Mesenchymal stem cell (in vitro differentiated cells and primary cell): ENCODE measurements at places on chromosomes 7 and 10.

- H3K36me3 ChIP-seq, result no peaks in the 10 kb centered on the region
- peaks cover 16% of the 10 kb centered on the region for H3K4me1 ChIP-seq
- H3K4me3 ChIP-seq, result no peak overlapping the region
- H3K27ac ChIP-seq, result no peak overlapping the region
- no peaks in the 10 kb centered on the region for H3K27me3 ChIP-seq
- no peak for DNase-seq
These were observed 47.2 kb upstream of the KLF6 start for GRCh38 chr10:3832022-3832786.

GRCh38 chr7:77913977-77914607, 115.5 kb downstream of the PHTF2 start:
- peak; percentile 34 for DNase-seq
- H3K27me3 ChIP-seq, result no peaks in the 10 kb centered on the region
- H3K27ac ChIP-seq, result no peak overlapping the region
- no peak overlapping the region for H3K4me3 ChIP-seq
- H3K4me1 ChIP-seq, result no peaks in the 10 kb centered on the region

- no peaks in the 10 kb centered on the region for H3K27me3 ChIP-seq
- H3K36me3 ChIP-seq, result peaks cover 73% of the 10 kb centered on the region
- peak overlapping the region; percentile 28 for H3K27ac ChIP-seq
These were observed 117.2 kb downstream of the UBE2H start for GRCh38 chr7:129835569-129835968.

GRCh38 chr7:41889040-41889439, 186.2 kb upstream of the INHBA start:
- no peak overlapping the region for H3K4me3 ChIP-seq
- no peaks in the 10 kb centered on the region for H3K36me3 ChIP-seq
- H3K27me3 ChIP-seq, result no peaks in the 10 kb centered on the region
- no peak for DNase-seq

- H3K36me3 ChIP-seq, result no peaks in the 10 kb centered on the region
- no peaks in the 10 kb centered on the region for H3K4me1 ChIP-seq
- no peak overlapping the region for H3K4me3 ChIP-seq
- DNase-seq, result peak; percentile 70
- H3K27ac ChIP-seq, result no peak overlapping the region
These were observed 101.9 kb downstream of the HIBADH start for GRCh38 chr7:27560706-27561235.

DNA sequence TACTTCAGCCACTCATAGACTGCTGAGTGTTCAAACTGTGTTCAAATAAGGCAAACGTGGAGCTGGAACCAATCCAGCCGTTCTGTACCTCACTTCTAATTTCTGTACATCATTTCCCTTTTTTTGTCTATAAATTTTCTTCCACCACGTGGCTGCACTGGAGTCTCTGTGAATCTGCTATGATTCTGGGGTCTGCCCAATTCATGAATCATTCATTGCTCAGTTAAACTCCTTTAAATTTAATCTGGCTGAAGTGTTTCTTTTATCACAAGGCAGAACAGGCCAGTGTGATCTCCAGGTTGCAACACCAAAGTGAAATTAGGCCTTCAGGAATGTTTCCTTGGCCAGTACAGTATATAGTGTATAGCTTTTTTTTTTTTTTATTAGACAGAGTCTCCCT, 53.5 kb downstream of the DNAJC12 start:
- H3K4me3 ChIP-seq, result no peak overlapping the region
- H3K27ac ChIP-seq, result no peak overlapping the region
- H3K4me1 ChIP-seq, result peaks cover 3% of the 10 kb centered on the region
- no peak for DNase-seq
- H3K36me3 ChIP-seq, result no peaks in the 10 kb centered on the region
- H3K27me3 ChIP-seq, result peaks cover 10% of the 10 kb centered on the region

DNA sequence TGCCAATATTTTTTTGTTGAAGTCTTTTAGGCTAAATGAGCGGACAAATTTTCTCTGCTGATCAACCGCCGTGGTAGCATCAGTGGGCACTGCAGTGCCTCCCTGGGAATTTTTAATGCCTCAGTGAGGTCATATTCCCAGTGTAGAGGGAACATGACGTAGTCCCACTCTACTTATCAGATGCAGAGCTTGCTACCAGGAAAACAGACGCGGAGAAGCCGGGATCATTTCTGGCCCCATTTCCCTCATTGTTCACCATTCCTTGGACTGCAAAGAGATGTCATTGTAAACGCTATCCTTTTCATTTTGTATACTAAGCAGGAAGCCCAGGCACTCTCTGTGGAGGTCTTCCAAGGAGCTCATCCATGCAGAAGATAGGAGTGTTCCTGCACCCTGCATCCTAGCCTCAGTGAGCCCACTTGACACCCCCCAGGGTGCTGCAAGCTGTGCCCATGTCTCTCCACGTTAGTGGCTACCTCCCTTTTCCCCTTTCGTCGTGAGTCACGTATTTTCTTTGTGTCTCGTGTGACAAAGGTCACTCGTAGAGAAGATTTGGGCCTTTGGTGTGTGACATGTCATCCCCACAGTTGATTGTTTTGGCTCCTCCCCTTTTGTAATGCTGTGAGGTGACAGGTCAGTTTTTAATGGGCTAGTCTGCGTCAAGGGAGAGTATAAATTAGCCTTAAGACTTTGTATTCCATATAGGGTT, 145.5 kb downstream of the TCF7L2 start:
- peaks cover 33% of the 10 kb centered on the region for H3K36me3 ChIP-seq
- no peak overlapping the region for H3K4me3 ChIP-seq
- H3K27me3 ChIP-seq, result no peaks in the 10 kb centered on the region
- peaks cover 38% of the 10 kb centered on the region for H3K4me1 ChIP-seq
- no peak overlapping the region for H3K27ac ChIP-seq

GRCh38 chr7:70384024-70384423, 747.9 kb upstream of the GALNT17 start:
- no peaks in the 10 kb centered on the region for H3K36me3 ChIP-seq
- H3K27ac ChIP-seq, result no peak overlapping the region
- no peak overlapping the region for H3K4me3 ChIP-seq
- no peak for DNase-seq

GRCh38 chr7:70940597-70940996, 191.3 kb upstream of the GALNT17 start:
- H3K27ac ChIP-seq, result no peak overlapping the region
- H3K36me3 ChIP-seq, result no peaks in the 10 kb centered on the region
- no peaks in the 10 kb centered on the region for H3K27me3 ChIP-seq
- no peaks in the 10 kb centered on the region for H3K4me1 ChIP-seq
- no peak overlapping the region for H3K4me3 ChIP-seq

DNA sequence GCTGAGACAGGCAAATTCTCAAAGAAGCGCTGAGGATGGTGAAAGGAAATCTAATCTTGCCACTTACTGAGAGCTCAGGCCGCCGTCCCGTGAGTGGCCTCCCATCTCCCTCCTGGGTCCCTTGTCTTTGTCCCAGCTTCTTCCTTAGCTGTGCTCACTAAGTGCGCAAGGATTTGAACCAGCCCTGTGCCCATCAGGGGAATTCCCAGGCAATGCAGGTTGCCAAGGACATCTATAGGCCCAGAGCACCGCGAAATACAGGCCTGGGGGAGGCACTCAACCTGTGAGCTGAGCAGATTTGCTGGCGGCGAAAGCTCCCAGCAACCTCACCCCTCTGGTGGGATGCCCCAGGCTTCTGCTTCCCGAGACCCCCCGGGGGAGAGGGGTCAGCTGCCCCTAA, 64.8 kb downstream of the OAT start:
- H3K4me1 ChIP-seq, result peaks cover 12% of the 10 kb centered on the region
- peaks cover 4% of the 10 kb centered on the region for H3K27me3 ChIP-seq
- no peaks in the 10 kb centered on the region for H3K36me3 ChIP-seq
- no peak overlapping the region for H3K4me3 ChIP-seq
- no peak overlapping the region for H3K27ac ChIP-seq
- no peak for DNase-seq

DNA sequence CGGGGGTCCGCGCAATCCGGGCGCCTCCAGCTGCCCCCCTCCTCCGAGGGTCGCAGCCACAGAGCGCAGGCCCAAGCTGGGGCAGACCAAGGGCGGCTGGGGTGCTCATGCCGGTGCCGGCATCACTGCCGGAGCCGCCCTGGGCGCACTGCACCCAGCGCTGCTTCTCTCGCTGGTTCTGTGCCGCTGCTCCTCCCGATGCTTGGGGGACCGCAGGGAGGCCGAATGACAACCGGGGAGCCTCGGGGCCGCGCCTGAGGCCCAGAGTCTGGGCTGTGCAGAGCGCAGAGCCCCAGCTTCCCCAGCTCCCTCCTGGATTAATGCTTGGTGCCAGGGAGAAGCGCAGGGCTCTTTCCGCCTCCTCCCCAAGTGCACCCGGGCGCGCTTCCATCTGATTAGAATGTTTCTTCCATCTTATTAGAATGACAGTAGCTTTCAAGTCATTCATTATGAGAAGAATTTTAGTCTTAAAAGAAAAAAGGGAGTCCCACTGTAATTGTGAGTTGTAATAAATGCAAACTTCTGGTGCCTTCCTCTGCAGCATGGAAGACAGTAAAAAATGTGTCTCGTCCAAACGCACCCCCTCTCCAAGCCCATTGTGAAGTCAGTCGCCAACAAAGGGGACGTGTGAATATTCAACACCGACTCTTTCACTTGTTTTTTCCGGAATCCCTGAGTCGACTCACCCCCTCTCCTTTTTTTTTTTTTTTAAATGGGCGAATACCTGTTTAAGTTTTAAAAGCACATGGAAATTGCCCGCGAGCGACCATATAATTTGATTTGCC, 19.5 kb upstream of the PTF1A start:
- no peak for DNase-seq
- H3K4me1 ChIP-seq, result peaks cover 10% of the 10 kb centered on the region

- H3K27ac ChIP-seq, result no peak overlapping the region
- no peaks in the 10 kb centered on the region for H3K27me3 ChIP-seq
- H3K4me1 ChIP-seq, result no peaks in the 10 kb centered on the region
- H3K36me3 ChIP-seq, result no peaks in the 10 kb centered on the region
These were observed 58.2 kb downstream of the ELAPOR2 start for GRCh38 chr7:87001214-87001613.

- no peak overlapping the region for H3K4me3 ChIP-seq
- H3K4me1 ChIP-seq, result peaks cover 38% of the 10 kb centered on the region
- no peak for DNase-seq
- peaks cover 33% of the 10 kb centered on the region for H3K27me3 ChIP-seq
These were observed 3.2 kb downstream of the AMZ1 start for GRCh38 chr7:2691011-2691707.

DNA sequence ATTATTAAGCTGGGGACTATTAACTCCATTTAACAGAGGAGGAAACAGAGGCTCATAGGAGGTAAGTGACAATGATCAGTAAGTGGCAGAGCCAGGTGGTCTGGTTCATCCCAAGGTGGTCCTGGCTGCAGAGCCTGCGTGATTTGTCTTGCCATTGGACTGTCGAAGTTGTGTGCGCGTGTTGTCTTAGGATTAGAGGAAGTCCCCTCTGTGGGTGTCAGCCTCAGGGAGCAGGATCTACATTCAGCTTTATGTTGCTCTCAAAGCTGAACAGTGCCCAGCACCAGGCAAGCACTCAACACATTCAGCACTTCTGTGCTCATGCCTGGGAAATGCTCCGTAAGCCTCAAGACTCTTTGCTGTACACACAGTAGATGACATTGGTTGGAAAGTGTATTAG, 139.5 kb downstream of the HERPUD2 start:
- peaks cover 8% of the 10 kb centered on the region for H3K27me3 ChIP-seq
- H3K36me3 ChIP-seq, result no peaks in the 10 kb centered on the region
- H3K4me1 ChIP-seq, result no peaks in the 10 kb centered on the region
- H3K4me3 ChIP-seq, result no peak overlapping the region

DNA sequence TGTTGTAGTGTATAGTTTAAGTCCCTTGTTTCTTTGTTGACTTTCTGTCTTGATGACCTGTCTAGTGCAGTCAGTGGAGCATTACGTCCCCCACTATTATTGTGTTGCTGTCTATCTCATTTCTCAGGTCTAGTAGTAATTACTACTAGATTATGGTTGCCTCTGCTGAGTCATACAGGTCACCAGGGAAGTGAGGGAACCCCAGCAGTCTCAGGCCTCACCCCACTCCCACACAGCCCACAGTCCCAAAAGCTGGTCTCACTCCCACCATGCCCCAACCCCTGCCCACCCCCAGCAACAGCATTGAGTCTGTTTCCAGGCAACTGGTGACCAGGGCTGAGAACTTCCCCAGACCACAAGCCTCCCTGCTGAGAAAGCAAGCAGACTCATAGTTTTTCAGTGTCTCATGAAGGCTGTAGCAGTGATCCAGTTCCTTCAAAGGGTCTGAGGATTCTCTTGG, 88.0 kb downstream of the PLXDC2 start:
- no peak overlapping the region for H3K4me3 ChIP-seq
- peak; percentile 81 for DNase-seq
